ENCODE measurements at places on chromosomes 7 and 10. TPM values are rescaled to one million over a fixed set of nuclear protein-coding genes. Genes with fewer than 3 reads are reported as not detected.

Gene KDM7A
- 11.1 TPM for total RNA-seq

Gene SNCG
- total RNA-seq = 703 TPM

Gene ELMO1
- 48.3 TPM for total RNA-seq

Gene WIPF3
- total RNA-seq = 5.4 TPM

Gene TUBGCP2
- total RNA-seq = 45.8 TPM

Gene MPP7
- 0.16 TPM for total RNA-seq

Gene TMEM196
- total RNA-seq = 6.1 TPM

Gene SPDYE16
- total RNA-seq = 1.6 TPM

Gene SMC3
- 47.8 TPM for total RNA-seq

Gene ZFYVE27
- total RNA-seq = 30.0 TPM

Gene ASB10
- total RNA-seq = not detected

Gene CAV1
- total RNA-seq = 1.9 TPM

Gene TRAPPC14
- 16.1 TPM for total RNA-seq

Gene FASTK
- total RNA-seq = 67.4 TPM

Gene ERVW-1
- total RNA-seq = 3.3 TPM

Gene HMX2
- not detected for total RNA-seq

Gene ZMIZ2
- 20.2 TPM for total RNA-seq

Gene HTR5A
- 0.57 TPM for total RNA-seq
